ENCODE measurements at places on chromosomes 3 and 15.

DNA sequence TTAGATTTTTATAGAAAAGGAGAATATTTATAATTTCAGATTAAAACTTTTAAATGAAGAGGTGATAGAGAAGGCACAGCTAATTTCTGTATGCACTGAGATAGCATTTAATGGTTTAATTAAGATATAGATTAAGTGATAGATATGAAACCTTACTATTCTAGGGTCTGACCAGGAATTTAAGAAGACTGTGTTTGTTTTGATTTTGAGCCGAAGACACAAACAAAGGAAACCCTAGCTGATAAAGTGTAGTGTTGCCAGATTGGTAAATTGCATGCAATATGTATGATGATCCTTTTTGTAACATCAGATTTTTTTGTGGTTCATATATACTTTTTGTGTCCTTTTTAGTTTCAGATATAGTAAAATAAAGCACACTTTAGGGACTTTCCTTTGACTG lies 141.8 kb downstream of the ZPLD1 start:
- no peak for DNase-seq

- no peak for DNase-seq
Measured at GRCh38 chr3:134839990-134840389, 44.9 kb downstream of the EPHB1 start.

DNA sequence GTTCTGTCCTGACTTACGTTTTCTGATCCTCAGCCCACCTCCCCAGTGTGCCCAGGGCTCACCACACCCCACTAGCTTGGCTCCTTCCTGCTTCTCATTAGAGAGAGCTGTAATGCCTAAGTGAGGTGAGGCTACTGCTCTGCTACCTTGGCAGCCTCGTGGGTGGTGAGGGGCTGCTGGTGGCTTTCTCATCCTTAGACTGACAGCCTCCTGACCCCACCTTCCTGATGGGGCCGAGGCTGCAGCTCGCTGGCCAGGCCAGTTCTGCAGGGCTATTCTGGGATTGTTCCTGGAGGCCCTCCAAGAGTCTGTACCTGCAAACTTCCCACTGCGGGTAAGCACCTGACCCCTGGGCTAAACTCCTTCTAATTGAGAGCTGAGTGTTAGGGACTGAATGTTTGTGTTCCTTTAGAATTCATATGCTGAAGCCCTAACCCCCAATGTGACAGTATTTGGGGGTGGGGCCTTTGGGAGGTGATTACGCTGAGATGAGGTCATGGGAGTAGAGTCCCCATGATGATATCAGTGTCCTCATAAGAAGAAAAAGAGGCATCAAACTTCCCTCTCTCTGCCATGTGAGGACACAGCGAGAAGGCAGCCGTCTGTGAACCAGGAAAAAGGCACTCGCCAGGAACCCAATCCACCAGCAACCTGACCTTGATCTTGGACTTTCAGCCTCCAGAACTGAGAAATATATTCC lies 38.1 kb upstream of the IQSEC1 start:
- DNase-seq: no peak

DNA sequence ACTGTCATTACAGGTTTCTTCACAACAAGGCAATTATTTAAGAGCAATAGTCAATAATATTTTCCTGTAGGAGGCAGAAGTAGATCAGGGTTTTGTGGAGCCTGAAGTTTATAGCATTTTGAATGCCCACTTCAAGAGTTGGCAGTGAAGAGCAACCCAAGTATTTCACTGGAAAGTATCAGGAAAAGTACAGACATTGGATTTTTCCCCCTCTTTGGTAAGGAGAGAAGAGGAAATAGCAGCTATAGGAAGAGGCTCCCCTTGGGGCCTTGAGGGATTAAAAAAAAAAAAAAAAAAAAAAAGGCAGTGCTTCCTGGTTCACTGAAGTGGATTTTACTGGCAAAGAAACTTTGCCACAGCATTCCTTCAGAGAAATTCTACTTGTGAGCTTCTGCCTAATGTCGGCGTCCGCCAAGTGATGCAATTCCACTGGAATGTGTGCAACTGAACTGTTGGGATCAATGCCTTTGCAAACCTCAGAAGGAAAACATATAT lies 5.7 kb upstream of the CNTN6 start:
- DNase-seq: no peak

DNA sequence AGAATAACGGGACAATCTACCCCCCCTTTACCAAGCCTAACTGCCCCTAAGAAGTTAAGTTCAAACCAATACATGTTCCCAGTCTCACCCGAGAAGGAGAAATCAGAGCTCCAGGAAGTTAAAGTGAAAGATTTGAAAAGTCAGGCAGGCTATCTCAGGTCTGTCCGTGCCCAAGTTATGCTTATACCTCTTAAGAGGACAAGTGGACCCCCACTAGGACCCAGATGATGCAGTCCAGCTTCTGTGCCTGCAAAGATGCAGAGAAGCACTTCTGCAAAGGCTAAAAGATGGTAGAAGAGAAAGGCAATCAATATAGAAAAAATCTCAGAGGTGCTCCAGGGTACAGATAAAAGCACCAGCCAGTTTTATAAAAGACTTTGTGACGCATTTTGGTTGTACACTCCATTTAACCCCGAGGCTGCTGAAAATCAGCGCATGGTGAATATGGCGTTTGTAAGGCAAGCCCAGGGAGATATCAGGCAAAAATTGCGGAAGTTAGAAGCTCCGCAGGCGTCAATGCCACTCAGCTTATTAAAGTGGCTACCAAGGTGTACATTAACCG lies 9.8 kb upstream of the SLC9C1 start:
- DNase-seq: no peak

DNA sequence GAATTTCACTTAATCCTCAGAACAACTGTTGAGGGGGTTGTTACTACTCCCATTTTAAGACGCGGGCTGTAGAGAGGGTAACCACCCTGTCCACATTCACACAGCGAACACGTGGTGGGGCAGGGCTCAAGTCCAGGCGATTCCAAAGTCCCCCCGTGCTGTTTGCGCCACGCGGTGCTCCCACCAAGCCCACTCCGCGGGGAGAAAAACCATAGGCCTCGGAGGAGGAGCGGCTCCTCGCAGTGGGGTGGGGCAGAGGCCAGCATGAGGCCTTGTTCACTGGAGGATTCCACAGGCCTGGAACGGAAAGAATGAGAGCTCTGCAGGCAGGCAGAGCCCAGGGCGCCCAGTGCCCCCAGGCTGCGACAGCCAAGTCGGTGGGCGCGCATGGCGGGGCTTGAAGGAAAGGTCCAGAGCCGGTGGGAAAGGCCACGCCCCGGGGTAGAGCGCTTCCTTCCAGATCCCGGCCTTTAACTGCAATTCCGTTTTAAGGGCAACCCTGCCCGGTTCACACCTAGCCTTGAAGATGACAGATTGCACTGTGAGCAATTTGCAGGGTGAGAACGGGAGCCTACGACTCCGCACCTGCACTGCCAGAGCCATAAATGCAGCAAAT lies 161.8 kb upstream of the TBL1XR1 start:
- no peak for DNase-seq

- DNase-seq: no peak
Measured at GRCh38 chr3:23952646-23953045, 7.6 kb downstream of the NR1D2 start.

All from stimulated activated CD4-positive, alpha-beta T cell treated with anti-CD3 and anti-CD28 coated beads, Interleukin-1b, Interleukin-23, amount 100 ng/mL, for 24 hours (primary cell).